Astrocyte (in vitro differentiated cells and primary cell): ENCODE measurements at places on chromosomes 11 and 22.

DNA sequence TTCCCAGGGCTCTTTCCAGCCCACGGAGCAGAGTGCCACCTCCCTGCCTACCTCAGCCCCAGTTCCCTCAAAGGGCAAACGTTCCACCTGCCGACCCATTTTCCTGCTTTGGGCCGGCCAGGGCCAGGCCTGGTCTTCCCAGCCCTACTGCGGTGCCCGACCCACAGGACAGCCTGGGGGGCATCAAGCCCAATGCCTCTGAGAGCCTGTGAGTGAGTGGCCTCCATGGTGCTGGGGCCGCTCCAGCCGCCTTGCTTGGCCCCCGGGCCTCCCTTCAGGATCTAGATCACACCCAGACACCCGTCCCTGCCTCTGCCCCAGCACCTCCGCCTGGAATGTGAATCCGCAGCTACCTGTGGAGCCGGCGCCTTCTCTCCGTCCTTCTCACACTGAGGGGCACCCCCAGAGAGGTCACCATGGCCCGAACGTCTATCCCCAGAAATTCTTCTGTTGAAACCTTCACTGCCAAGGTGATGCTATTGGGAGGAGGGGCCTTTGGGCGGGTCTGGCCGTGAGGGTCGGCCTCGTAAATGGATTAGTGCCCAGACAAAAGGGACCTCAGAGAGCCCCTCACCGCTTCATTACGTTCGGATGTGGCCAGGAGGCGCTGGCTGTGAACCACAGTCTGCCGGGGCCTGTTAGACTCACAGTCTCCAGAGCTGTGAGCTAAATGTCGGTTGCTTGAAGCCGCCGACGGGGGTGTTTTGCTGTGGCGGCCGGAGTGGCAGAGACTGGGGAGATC lies 36.2 kb upstream of the BRSK2 start:
- no peak for DNase-seq
- no peak overlapping the region for H3K27ac ChIP-seq
- peaks cover 6% of the 10 kb centered on the region for H3K27me3 ChIP-seq

- H3K4me1 ChIP-seq, result peaks cover 2% of the 10 kb centered on the region
- no peaks in the 10 kb centered on the region for H3K27me3 ChIP-seq
- H3K4me3 ChIP-seq, result no peak overlapping the region
- H3K27ac ChIP-seq, result no peak overlapping the region
- H3K36me3 ChIP-seq, result no peaks in the 10 kb centered on the region
- no peak for DNase-seq
Measured at GRCh38 chr22:24190159-24190540, 8.9 kb downstream of the SUSD2 start.

DNA sequence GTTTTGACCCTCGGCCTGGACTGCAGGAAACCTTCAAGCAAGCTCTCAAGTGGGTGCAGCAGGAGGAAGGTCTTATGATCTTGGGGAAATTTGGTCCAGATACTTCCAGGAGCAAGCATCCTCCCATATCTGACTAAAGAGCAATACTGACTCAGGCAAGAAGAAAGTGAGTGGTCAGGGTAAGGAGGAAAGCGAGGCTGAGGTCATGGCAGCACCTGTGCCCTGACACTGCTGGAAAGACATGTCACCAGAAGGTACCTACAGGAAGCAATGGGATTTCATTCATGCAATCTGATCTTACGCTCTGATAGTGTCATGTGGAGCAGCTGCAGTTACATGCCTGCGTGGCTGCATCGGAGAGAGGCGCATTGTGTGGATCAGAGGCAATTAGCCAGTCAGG lies 6.5 kb upstream of the TOP3B start:
- H3K4me1 ChIP-seq, result no peaks in the 10 kb centered on the region
- H3K36me3 ChIP-seq, result no peaks in the 10 kb centered on the region
- H3K4me3 ChIP-seq, result no peak overlapping the region

- H3K36me3 ChIP-seq, result no peaks in the 10 kb centered on the region
- DNase-seq, result no peak
- peaks cover 42% of the 10 kb centered on the region for H3K27me3 ChIP-seq
- peak within 1 kb of the TSS; percentile 51 for H3K4me3 ChIP-seq
- peaks cover 3% of the 10 kb centered on the region for H3K4me1 ChIP-seq
- H3K27ac ChIP-seq, result no peak within 1 kb of the TSS
Measured at GRCh38 chr11:30586251-30587144, at the start of gene MPPED2. Gene MPPED2 (minus strand): TSS chr11:30586353. CDS start chr11:30580373, 5,980 bp downstream.

DNA sequence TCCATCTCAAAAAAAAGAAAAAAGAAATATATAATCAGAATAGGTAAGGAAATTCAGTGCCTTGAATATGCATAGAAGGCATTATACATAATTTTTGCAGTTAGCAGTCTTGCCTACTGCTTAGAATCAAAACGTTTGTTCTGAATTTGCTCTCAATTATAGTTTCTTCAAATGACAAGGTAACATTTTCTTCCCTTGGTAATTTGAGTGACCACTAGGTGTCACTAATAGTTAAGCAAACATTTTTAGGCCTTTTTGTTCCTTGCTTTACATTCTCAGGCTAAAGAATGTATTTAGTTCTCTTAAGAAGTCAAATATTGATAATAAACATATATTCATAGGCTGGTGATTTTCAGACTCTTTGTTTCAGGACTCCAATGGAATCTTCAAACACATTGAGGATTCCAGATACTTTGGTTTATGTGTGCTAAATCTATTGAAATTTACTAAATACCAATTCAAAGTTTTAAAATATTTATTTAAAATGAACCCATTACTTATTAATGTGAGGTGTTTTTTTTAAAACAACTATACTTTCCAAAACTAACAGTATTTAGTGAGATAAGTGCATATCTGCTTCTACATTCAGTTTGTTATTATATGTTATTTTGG lies 55.0 kb upstream of the DEPDC7 start:
- H3K27me3 ChIP-seq, result no peaks in the 10 kb centered on the region
- H3K36me3 ChIP-seq, result peaks cover 8% of the 10 kb centered on the region
- DNase-seq, result peak; percentile 31
- H3K4me3 ChIP-seq, result no peak overlapping the region
- H3K27ac ChIP-seq, result no peak overlapping the region
- H3K4me1 ChIP-seq, result no peaks in the 10 kb centered on the region

DNA sequence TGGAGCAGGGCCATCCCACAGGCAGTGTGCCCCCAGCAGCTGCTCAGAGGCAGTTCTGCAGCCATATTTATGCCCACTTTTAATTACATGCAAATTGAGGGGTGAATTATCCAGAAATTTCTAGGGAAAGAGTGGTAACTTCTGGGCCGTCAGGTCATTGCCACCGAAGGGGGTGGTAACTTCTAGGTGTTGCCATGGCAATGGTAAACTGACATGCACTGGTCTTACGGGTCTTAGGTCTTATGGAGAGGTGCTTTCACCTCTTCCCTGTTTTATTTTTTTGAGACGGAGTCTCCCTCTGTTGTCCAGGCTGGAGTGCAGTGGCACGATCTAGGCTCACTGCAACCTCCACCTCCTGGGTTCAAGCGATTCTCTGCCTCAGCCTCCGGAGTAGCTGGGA lies 3.8 kb upstream of the TMEM134 start:
- peaks cover 7% of the 10 kb centered on the region for H3K4me1 ChIP-seq
- H3K36me3 ChIP-seq, result no peaks in the 10 kb centered on the region
- H3K27ac ChIP-seq, result no peak overlapping the region
- DNase-seq, result no peak
- H3K27me3 ChIP-seq, result no peaks in the 10 kb centered on the region

DNA sequence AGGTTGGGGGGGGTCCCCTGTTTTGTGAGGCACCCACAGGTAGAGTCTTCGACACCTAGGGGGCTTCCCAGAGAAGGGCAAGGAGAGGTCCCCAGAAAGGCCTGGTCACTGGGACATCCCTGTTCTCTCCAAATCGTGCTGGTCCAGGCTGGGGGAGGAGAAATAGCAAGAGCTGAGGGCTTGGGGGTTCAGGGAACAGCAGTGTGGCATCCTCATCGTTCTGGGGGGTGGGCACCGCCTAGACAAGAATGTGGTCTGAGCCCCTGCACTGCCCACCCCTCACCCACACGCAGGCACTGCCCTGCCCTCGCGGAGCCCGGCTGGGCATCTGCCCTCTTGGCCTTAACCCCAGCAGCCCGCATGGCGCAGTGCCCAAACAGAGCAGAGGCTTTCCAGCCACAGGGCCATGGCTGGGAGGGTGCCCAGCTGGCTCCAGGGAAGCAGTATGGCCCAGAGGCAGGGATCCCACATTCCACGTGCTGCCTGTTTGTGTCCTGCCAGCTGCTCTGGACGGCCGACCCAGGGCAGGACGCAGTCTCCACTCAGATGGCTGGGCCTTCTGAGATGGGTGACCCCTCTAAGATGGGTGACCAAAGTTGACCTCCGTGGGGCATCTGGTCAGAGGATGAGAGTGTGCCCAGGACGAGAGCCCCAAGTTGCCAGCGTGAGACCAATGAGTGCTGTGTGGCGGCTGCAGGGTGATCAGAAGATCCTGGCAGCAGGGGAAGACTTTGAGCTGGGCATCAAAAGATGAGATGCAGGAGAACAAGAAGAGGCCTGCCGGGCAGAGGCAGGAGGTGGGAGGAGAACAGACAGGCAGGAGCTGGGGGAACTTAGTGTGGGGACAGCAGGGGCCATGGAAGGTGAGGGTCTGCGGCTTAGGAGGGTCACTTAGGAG lies 14.4 kb downstream of the SCARF2 start:
- peaks cover 7% of the 10 kb centered on the region for H3K4me1 ChIP-seq
- H3K4me3 ChIP-seq, result no peak overlapping the region
- H3K27me3 ChIP-seq, result no peaks in the 10 kb centered on the region
- H3K36me3 ChIP-seq, result peaks cover 7% of the 10 kb centered on the region
- H3K27ac ChIP-seq, result no peak overlapping the region
